Kidney glomerular epithelial cell (primary cell): ENCODE measurements at places on chromosomes 12 and 14.

DNA sequence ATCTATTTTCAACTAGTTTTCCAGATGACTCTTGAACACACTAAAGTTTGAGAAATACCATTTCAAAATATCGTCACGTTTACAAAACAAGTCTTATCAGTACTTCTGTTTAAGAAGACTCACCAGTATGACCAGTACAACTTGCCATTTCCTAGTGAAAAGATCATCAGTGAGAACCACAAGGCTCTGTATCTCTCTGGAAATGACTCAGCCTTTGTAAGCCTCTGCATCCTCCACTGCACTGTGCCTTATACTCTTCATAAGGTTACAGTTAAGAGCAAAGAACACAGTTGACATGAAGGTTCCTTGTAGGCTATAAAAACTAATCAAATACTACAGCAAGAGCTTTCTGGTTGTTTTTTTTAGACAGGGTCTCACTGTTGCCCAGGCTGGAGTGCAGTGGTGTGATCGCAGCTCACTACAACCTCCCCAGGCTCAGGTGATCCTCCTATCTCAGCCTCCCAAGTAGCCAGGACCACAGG is 5.7 kb upstream of the VTI1B start:
- DNase-seq, result peak; percentile 45

- peak; percentile 50 for DNase-seq
Measured at GRCh38 chr12:65534238-65534841, 255.9 kb downstream of the MSRB3 start.

DNA sequence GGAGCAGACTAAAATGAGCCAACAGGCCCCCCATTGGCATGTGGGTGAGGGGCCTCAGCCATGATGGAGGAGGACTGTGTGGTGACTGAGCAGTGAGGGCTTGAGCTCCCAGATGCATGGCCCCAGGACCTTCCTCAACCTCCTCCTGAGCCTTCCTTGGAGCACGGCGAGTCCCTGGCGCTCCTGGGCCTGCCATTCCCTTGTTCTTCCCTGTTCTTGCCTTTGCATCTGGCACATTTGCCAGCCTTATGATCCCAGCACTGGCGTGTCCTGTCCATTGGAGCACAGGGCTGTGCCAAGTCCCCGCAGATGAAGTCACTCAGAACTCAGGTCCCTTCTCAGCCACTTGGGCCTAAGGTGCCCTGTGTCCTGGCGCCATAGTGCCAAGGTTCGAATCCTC is 40.3 kb upstream of the MEG3 start:
- no peak for DNase-seq

DNA sequence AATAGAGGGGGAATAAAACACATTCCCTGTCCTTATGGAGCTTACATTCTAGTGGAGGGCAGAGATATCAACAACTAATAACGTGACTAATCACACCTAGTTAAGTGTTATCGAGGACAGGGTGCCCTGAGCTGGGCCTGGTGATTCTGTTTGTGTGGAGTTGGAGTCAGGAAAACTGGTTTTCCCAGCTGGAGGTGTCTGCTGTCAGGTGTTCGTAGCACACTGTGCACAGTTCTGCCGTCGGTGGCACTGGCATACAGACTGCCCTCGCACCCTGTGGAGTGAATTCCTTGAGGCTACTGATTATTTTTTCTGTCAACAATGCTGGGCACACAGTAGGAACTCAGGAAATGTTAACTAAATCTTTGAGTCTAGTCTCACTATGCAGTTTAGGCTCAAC is 900 bp upstream of the MTERF2 start:
- DNase-seq, result no peak

- DNase-seq, result no peak
Measured at GRCh38 chr12:67721248-67721647, 72.7 kb downstream of the DYRK2 start.

DNA sequence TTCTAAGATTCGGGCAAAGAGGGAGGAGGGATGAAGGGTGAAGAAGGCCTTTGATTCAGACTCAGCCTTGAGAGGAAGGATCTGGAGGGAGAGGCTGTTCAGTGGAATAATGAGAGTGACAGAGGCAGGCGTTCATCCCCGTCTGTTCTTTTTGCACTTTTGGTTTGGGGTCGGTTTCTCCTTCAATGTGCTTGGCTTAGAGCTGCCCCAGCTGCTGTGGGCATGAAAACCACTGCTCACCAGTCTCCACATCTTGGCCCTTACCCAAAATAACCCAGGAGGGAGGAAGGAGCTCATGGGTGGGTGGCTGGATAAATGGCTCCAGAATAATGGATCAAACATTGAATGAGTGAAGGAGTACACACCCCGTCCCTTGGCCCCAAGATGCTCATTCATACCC is 261.7 kb upstream of the FKBP4 start:
- no peak for DNase-seq

GRCh38 chr14:68741839-68742470 is 50.9 kb downstream of the ZFP36L1 start:
- no peak for DNase-seq

- DNase-seq, result no peak
Measured at GRCh38 chr12:76135456-76135855, 51.0 kb upstream of the NAP1L1 start.

DNA sequence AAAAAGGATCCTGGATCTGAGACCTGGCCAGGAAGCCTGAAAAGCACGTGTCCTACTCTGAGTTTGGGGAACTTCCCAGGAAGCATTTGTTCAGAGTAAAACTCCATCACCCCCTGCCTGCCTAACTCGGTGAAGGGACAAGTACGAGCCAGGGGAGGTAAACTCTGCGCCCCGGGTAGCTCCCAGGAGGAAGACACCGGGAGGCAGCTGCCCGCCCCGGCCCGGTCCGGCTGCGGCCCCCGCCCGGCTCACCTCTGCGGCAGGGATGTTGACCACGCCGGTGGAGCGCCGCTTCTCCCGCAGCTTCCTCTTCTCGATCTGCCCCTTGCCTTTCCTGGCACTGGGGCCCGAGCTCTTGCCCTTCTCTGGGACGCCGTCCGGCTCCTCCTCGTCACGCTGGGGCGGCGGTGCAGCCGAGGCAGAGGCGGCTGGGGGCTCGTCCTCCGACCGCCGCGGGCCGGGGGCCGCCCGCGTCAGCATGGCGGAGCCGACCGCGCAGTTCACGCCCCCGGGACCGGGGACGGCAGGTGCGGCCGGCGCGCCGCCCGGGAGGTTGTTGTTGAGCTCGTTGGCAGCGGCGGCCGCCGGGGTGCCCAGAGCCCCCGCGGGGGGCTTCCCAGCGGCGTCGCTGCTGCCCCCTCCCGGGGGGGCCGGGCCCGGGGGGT is 1.2 kb downstream of the PAWR start:
- peak; percentile 68 for DNase-seq

- peak; percentile 16 for DNase-seq
Measured at GRCh38 chr12:12511021-12511783, 51.5 kb downstream of the DUSP16 start.

DNA sequence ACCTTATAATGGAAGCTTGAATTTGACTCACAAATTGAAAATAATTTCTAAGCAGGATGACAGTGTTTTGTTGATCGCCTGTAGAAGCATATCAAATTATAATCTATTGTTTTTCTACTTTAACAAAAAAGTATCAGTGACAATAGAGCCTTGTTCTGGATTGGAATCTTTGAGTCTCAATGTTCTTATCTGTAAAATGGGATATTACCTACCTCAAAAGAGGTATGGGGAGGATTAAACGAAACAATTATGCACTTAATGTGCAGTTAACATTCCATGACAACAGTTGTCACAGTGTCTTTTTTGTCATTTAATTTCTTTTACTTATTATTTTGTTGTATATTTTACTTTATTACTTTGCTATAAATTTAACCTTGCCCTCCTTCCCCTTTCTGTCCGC is 1.1 kb downstream of the RTRAF start:
- no peak for DNase-seq

DNA sequence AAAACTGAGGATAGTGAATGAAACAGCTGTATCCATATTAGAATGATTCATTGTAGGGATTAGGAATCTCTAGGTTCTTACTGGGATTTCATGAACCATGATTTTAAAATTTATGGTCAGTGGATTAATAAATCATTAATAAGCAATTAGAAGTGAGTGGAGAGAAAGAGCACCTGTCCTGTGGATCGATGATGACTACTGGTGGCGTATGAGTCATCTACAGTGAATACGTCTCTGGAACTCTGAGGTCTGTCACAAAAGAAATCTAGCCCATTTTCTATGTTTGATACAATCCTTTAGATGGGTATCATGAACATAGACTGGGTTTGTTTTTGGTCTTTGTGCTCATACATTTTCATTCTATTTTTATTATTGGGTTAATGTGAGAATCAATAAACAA is 77.3 kb upstream of the RTL1 start:
- DNase-seq, result no peak

DNA sequence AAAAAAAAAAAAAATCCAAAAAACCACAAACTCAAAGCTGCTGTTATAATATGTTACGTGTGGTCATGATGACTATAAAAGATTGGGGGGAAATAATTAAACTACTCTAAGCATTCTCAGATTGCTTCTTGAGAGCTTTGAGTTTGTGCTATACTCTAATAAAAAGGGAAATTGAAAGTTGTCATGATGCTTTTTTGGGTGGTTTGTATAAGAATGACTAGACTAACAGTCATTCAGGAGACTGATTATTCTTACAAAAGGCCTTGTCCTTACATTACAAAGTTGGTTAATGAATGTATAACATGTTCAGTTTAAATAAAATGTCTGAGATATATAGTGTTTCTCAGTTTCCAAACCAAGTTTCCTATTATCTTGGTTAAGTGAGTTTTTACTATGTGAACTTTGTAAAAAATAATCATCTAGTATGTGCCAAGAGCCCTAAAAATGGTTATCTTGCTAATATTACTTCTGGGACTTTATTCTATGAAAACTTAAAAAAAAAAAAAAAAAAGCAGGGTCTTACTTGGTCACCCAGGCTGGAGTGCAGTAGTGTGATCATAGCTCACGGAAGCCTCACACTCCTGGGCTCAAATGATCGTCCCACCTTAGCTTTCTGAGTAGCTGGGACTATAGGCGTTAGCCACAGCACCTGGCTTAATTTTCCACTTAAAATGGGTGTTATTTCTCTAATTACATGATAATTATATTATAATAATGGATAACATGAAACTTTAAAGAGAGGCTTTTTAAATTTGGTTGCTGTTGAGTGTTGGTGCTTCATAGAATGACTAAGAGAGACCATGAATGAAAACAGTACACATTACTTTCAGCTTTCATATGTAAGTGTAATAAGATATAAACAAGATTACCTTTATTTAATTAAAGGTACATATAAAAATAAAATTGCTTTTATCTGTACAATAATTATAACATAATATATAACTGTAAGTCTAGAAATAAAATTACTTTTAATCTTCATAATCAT is 459.6 kb upstream of the RGS6 start:
- no peak for DNase-seq

- DNase-seq, result no peak
Measured at GRCh38 chr14:32934881-32935633, 3.6 kb upstream of the NPAS3 start.

- no peak for DNase-seq
Measured at GRCh38 chr12:117350140-117350539, 11.3 kb downstream of the NOS1 start.

DNA sequence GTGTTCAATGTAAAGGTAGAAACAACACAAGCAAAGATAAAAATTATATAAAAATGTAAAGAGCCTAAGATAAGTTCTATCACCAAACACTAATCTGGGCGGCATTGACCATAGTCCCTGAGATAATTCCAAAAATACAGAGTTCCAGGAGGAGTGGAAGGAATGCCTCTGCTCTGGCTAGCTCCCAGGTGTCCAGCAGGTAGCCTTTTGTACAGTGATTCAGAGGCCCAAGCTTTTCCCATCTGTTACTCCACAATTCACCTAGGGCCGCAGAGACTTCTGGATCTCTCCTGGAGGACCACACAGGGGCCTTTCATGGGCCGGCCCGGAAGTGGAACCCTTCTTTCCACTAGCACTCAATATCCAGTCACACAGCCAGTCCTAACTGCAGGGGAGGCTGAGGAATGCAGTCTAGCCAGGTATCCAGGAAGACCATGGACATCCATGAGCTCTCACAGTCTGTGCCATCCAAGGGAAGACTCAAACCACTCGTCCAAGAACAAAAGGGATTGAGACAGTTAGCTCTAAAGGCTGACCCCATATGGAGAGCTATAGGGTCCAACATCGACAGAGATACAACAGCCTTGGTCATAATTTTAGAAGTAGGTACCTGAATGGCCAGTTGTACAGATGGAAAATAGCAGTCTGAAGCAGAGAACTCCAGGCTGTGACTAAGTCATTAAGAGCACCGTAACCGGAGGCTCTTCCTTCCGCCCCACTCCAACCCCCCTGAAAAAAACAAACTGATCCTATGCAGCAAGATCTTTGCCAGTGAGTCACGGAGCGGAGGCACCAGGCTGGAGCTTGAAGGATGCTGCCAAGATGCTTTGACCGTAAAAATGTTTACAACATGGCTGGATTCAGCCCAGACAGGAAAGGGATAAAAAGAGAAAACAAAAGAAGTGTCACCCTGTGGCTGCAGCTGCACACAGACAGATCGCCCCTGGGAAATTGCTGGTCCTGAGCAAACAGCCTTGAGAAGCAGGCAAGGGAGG is 204.8 kb downstream of the NUAK1 start:
- DNase-seq, result peak; percentile 72

- DNase-seq, result no peak
Measured at GRCh38 chr14:96614481-96614881, 112.3 kb downstream of the PAPOLA start.

DNA sequence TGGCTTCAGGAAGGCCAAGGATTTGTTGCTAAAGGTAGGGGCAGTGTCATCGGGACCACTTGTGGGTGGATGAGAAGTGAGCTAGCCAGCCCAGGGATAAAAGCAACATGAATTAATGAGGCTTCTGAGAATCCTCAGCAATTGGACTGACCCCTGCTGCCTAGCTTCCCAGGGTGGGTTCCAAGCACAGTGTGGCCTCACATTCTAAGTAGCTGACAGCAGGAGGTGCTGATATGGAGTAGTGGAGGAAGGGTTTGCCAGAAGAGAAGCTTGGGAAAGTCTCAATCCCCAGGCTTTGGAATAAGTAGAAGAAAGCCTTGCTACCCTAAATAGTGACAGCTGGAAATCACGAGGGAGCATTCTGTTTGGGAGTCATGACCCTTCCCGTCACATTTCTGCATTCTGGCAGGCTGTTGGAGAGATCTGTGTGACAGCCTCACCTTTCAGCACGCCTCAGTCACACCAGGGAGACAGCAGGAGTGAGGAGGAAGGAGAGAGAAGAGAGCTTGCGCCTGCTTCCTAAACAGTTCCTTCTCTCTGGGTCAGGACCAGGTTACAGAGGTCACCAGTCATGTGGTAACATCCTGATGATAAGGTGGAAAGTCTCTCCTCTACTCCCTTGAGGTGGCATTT is 31.2 kb downstream of the DACT1 start:
- no peak for DNase-seq

DNA sequence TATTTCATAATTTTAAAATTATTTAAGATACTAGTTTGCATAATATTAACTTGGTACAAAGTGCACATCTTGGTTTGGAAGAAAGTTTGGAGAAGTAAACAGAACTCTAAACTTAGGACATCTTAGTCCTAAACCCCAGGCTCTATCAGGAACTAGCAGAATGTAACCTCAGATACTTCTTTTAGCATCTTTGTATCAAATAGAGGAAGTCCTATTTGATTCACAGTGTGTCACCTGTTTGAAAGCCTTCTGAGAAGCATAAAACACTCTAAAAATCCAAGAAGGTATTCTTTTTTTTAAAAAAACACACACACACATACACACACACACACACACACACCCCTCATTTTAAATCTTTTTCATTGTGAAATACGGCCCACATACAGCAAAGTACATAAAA is 12.0 kb upstream of the RNU6-7 start:
- DNase-seq, result no peak
